ENCODE measurements at places on chromosomes 6 and 20.

DNA sequence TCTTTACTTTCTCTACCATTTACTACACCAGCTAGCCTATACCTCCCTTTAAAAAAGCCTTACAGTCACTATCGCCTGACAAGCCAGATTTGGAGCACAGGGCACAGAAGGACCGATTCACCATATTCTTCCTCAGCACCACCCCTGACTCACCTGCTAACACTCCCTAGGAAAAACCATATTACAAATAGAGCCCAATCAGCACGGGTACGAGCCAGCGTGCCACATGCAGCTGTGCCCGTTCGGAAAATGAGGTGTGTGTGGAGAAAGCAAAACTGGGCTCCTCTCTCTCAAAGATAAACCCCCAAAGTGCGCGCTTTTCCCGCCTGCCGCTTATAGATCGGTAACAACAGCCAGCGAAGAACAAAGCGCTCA is 1.2 kb downstream of the SYNCRIP start:
- no peak for DNase-seq

- no peak for DNase-seq
These were observed 68.1 kb upstream of the CEP85L start for GRCh38 chr6:118719351-118720124.

DNA sequence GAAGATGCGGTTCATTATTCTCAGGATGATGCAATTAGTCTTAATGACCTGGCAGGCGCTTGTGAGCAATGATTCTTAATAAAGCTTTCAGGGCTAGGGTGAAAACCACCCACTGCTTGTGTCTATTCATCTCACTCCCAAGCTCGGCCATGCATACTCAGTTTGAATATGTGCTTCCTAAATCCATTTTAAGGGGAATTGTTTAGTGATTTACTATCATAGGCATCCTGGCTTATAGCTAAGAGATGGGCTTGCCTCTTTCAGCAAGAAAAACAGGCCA is 141.1 kb upstream of the SLC24A3 start:
- no peak for DNase-seq

- peak; percentile 60 for DNase-seq
These were observed 37.5 kb upstream of the MRPS18A start for GRCh38 chr6:43724914-43725642.

DNA sequence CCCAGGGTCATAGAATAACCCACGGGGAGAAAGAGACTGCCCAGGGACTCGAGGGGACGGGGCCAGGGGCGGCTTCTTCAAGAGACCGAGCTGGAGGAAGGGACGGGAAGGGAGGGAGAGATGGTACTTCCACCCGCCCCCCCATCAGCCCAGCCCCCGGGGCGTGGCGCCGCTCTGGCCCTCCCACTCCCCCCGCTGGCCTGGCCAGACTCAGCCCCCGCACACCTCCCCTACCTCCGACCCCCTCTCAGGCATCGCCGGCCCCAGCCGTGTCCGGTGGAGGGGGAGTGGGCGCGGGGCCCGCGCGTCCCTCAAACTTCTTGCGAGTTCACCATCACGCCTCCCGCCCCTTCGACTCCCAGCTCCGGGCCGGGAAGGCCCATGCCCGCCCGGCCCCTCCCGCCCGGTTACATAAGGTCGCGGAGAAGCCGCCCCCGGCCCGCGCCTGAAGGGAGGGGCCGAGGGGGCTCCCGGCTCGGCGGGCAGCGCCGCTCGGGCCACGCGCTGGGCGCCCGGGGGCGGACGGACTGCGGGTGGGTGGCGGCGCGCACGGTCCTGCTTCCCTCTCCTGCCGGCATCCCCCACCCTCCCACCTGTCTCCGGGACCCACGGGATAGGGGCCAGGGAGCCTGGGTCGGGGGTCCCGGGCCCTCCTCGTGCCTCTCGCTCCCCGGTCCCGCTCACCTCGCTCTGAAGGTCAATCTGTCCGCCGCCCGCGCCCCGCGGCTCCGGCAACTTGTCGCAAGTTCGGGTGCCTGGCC is 562 bp downstream of the TFEB start:
- DNase-seq = peak; percentile 67

DNA sequence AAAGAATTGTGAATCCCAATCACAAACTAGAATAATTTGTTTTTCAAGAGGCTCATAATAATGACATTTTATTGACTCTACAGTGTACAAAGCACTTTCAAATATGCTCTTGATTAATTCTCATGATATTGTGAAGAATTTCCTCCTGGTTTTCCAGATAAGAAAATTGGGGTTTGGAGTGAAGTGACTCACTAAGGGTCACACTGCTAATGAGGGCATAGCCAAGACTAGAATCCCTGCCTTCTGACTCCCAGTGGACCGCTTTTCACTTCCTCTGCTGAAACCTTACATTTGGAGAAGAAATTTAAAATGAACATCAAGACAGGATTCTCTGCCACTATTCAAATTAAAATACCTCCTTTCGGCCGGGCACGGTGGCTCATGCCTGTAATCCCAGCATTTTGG is 38.3 kb upstream of the LTV1 start:
- DNase-seq = peak; percentile 15

DNA sequence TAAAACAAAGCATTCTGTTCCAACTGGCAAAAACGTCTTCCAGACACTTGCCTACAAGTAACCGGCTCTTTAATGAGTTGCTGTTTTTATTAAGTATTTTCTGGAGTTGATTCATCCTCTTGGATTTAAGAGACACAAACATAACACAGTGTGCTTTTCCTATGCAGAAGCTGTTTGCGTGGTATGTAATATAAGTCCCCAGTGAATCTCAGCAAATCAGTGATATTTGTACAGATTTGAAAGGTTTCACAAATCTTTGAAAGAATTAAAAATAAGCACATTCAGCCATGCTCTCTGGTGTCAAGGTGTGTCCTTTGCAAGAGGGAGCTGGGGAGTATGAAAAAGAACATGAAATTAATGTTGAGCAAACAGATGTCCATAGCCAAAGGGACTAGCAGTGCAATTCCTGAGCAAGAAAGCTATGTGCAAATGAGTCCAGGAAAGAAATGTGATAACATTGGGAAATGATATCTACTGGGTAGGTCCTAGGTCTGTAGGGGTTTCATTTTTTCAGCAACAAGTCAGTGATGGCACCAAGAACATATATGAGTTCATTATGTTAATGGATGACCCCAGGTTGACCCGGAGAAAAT is 170.1 kb upstream of the PHACTR1 start:
- no peak for DNase-seq

GRCh38 chr20:14553774-14554534 is 216.5 kb upstream of the FLRT3 start:
- no peak for DNase-seq

- DNase-seq = no peak
These were observed 47.3 kb downstream of the SLC35D3 start for GRCh38 chr6:136969433-136969832.

DNA sequence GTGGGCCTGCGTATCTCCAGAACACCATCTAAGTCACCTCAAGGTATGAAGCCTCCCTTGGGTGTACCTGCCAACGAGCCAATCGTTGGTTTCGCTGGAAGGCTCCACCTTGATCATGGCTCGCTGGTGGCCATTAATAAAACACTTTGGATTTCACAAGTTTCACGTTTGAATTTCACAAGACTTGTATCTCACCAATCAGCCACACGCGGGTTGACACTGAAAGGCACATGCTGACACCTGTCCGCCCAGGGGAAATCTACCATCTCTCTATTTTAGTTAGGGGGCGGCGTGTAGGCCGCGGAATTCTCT is 586 bp upstream of the HMGA1 start:
- DNase-seq = no peak

DNA sequence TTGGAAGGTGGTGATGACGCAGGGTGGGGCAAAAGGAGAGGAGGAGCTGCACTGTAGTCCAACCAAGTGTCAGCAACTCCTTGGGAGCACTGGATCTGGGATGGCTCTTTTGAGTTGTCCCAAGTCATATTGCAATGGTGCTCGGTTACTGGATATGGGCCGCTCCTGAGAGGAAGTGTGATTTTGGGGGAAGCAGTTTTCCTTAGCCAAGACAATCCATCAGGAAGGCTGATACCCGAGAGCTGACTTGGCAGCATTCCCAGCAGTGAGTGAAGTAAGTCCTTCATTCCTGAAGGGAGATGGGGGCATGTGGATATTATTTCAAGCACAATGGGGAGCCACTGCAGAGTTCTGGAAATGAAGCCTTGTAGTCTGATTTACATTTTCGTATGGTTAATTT is 354.1 kb downstream of the RFPL4B start:
- DNase-seq = peak; percentile 30

- no peak for DNase-seq
These were observed 152.4 kb upstream of the SNX9 start for GRCh38 chr6:157670466-157671186.
